Activated CD4-positive, alpha-beta T cell treated with anti-CD3 and anti-CD28 coated beads, Interleukin-2, amount 10 ng/mL, durations not matched to agents 7 days and 5 days (primary cell): ENCODE measurements at places on chromosomes 1 and 21. TPM values are rescaled to one million over a fixed set of nuclear protein-coding genes. Genes with fewer than 3 reads are reported as not detected.
A peak's percentile ranks its signal among the peaks of the same experiment; 100 is the strongest.

- no peaks in the 10 kb centered on the region for H3K4me1 ChIP-seq
- no peak overlapping the region for H3K27ac ChIP-seq
- DNase-seq, result no peak
- no peak overlapping the region for H3K4me3 ChIP-seq
- no peaks in the 10 kb centered on the region for H3K36me3 ChIP-seq
Measured at GRCh38 chr1:176942346-176942745, 222.2 kb downstream of the ASTN1 start.

- no peaks in the 10 kb centered on the region for H3K27me3 ChIP-seq
- H3K27ac ChIP-seq, result peak overlapping the region; percentile 19
Measured at GRCh38 chr1:67404212-67404620, 26.0 kb downstream of the SERBP1 start.

- no peak for DNase-seq
- no peaks in the 10 kb centered on the region for H3K36me3 ChIP-seq
- no peak overlapping the region for H3K27ac ChIP-seq
Measured at GRCh38 chr1:118047006-118047649, 117.6 kb downstream of the WDR3 start.

GRCh38 chr1:34709547-34709946, 45.3 kb upstream of the GJB5 start:
- H3K4me1 ChIP-seq, result no peaks in the 10 kb centered on the region
- no peaks in the 10 kb centered on the region for H3K36me3 ChIP-seq
- H3K4me3 ChIP-seq, result no peak overlapping the region

- peaks cover 5% of the 10 kb centered on the region for H3K36me3 ChIP-seq
- H3K27me3 ChIP-seq, result no peaks in the 10 kb centered on the region
- H3K4me3 ChIP-seq, result no peak overlapping the region
- peaks cover 14% of the 10 kb centered on the region for H3K4me1 ChIP-seq
Measured at GRCh38 chr1:22461100-22461499, 9.4 kb downstream of the ZBTB40 start.

- H3K4me3 ChIP-seq, result no peak overlapping the region
- peaks cover 25% of the 10 kb centered on the region for H3K36me3 ChIP-seq
- H3K27ac ChIP-seq, result no peak overlapping the region
- H3K27me3 ChIP-seq, result no peaks in the 10 kb centered on the region
- peaks cover 27% of the 10 kb centered on the region for H3K4me1 ChIP-seq
Measured at GRCh38 chr1:32953495-32953894, 11.1 kb downstream of the RNF19B start.

GRCh38 chr1:231799363-231799986, 172.9 kb downstream of the DISC1 start:
- peak overlapping the region; percentile 61 for H3K27ac ChIP-seq
- H3K4me1 ChIP-seq, result no peaks in the 10 kb centered on the region
- H3K27me3 ChIP-seq, result no peaks in the 10 kb centered on the region
- H3K4me3 ChIP-seq, result no peak overlapping the region

DNA sequence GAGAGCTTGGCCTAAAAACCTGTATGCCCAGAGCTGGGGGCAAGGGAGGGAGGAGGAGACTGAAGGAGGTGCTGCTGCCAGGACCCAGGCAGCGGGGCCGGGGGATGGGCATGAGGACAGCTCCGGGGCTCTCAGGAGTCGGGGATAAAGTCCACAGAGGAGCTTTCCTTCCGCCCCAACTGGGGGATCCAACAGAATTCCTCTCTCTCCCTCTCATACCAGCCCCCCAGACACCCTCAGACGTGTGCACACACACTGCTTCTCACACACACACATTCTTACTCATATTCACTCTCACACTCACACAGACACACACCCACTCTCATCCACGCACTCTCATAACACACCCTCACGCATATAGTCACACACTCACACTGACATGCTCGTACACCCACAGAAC, 39.1 kb downstream of the SYF2 start:
- H3K27ac ChIP-seq, result no peak overlapping the region
- no peaks in the 10 kb centered on the region for H3K36me3 ChIP-seq
- DNase-seq, result no peak
- H3K27me3 ChIP-seq, result peaks cover 6% of the 10 kb centered on the region
- peaks cover 3% of the 10 kb centered on the region for H3K4me1 ChIP-seq

DNA sequence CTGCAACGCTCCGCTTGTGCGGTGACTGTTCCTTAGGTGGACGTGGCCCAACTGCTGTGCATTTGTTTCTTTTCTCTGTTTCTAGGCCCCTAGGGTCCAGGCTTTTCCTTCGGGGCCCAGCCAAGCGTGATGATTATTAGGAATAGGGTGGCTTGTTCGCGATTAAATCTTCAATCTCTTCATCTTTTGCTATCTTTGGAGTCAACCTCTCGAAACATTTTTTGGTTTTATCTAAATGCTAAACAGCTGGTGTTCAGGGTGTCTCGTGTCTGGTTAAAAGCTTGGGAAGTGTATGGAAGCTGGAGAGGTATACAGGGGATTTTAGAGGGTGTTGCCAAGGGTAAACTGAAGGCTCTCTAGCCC, 844 bp upstream of the PLD5 start:
- no peaks in the 10 kb centered on the region for H3K36me3 ChIP-seq
- H3K27me3 ChIP-seq, result peaks cover 49% of the 10 kb centered on the region
- H3K4me1 ChIP-seq, result peaks cover 10% of the 10 kb centered on the region

DNA sequence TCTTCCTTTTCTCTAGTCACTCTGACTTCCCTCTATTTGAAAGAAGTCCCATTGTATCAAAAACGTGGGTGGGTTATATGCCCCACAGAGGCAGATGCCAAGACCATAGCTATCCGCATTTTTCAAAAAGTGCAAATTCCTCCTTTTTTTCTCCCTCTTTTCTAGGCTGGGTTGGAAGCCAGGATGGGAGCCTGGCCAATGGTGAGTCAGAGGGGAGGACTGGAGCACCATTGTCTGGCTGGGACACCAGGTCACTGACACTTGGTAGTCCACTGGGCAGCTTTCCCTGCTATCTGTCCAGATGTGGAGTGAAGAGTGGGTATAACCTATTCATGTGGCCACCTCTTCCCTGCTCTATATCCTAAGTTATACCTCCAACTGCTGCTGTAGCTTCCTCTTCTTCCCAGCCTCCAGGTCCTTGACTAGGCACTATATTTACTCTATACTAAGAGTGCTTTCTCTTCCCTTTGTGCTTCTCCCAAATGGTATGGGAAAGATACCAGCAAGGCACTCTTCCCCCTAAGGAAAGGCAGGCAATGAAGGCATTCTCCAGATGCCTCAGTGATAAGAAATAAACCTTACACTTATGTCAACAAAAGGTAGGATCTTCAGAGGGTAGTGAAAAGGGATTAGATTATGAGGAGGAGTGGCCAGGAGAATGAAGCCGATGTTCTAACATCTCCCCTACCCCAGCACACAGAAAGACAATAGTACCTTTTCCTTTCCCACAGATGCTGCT, 12.9 kb downstream of the PI4KB start:
- H3K27me3 ChIP-seq, result no peaks in the 10 kb centered on the region
- H3K4me1 ChIP-seq, result peaks cover 23% of the 10 kb centered on the region
- peaks cover 48% of the 10 kb centered on the region for H3K36me3 ChIP-seq
- H3K27ac ChIP-seq, result no peak overlapping the region
- no peak for DNase-seq

DNA sequence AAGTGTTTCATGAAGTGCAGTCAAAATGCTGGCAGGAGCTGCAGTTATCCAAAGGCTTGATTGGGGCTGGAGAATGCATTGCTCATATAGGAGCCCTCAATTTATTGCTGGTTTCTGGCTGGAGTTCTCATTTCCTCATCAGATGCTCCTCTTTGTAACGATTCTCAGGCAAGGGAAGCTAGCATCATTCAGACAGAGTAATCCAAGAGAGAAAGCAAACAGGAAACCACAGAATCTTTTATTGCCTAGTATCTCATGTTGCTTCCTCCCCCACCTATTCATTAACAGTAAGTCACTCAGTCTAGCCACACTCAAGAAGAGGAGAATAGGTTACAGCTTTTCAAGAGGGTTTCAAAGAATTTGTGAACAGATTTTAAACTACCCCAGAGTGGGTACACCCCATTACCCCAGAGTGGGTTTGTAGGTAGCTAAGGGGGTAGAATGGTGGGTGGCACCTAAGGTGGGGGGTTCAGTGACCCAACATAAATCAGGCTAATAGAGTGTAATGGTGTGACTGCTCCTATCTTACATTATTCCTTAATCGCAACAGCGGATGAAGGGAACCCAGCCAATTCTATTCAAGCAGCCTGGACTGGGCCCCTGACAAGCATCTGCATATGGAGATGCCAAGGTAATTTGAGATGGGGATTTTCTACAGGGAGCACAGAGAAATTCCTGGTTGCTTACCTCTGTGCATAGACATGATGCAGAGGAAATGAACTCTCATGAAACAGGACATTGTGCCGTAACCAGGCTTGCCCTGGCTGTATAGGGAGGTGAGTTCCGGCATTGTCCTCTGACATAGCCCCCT, 67.1 kb downstream of the KCNJ15 start:
- DNase-seq, result no peak
- H3K27me3 ChIP-seq, result no peaks in the 10 kb centered on the region

GRCh38 chr21:34143685-34144182, 70.4 kb downstream of the MRPS6 start:
- peaks cover 62% of the 10 kb centered on the region for H3K36me3 ChIP-seq
- no peak for DNase-seq
- no peak overlapping the region for H3K27ac ChIP-seq
- no peaks in the 10 kb centered on the region for H3K27me3 ChIP-seq
- no peak overlapping the region for H3K4me3 ChIP-seq
- peaks cover 7% of the 10 kb centered on the region for H3K4me1 ChIP-seq

GRCh38 chr1:214637722-214638458, 34.9 kb downstream of the CENPF start:
- peak overlapping the region; percentile 76 for H3K27ac ChIP-seq
- peaks cover 35% of the 10 kb centered on the region for H3K36me3 ChIP-seq
- no peaks in the 10 kb centered on the region for H3K27me3 ChIP-seq
- no peak overlapping the region for H3K4me3 ChIP-seq

DNA sequence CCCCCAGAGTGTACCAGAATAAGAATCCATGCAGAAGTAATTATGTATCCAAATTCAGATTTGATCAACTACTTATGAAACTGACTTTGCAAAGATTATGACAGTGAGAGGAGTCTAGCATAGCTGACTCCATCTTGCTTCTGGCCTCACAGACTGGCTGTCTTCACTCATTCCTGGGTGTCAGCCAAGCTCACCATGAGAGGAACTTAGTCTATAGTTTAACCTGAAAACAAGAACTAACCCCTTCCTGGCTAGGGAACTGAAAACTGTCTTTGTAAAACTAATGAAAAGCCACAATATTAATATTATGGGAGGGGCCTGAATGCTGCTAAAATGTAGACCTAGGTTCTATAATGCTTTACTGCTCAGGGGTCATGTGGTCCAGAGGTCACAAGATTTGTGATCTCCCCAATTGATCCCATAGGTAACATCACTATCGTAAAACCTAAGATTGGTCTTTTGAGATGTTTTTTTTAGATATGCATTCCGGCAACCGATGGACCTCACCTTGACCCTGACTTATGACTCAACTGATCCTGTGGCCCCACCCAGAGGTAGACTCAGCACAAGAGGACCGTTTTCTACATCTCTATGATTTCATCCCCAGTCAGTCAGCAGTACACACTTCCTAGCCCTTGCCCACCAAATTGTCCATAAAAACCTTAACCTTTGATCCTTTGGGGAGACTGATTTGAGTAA, 55.2 kb downstream of the ATP1B1 start:
- no peaks in the 10 kb centered on the region for H3K27me3 ChIP-seq
- H3K4me1 ChIP-seq, result no peaks in the 10 kb centered on the region
- DNase-seq, result no peak
- no peak overlapping the region for H3K27ac ChIP-seq
- no peak overlapping the region for H3K4me3 ChIP-seq

NR1I3 gene
- not detected for total RNA-seq

FBLIM1 gene
- total RNA-seq, result not detected

S100A7A gene
- not detected for total RNA-seq

PADI3 gene
- not detected for total RNA-seq

PAQR6 gene
- 7.3 TPM for total RNA-seq

SLC16A4 gene
- not detected for total RNA-seq

COL24A1 gene
- not detected for total RNA-seq

ERI3 gene
- 27.8 TPM for total RNA-seq

ZNF326 gene
- 18.5 TPM for total RNA-seq

C1QC gene
- not detected for total RNA-seq
